ENCODE measurements at places on chromosomes 16 and 17. TPM values are rescaled to one million over a fixed set of nuclear protein-coding genes. Genes with fewer than 3 reads are reported as not detected.

DNA sequence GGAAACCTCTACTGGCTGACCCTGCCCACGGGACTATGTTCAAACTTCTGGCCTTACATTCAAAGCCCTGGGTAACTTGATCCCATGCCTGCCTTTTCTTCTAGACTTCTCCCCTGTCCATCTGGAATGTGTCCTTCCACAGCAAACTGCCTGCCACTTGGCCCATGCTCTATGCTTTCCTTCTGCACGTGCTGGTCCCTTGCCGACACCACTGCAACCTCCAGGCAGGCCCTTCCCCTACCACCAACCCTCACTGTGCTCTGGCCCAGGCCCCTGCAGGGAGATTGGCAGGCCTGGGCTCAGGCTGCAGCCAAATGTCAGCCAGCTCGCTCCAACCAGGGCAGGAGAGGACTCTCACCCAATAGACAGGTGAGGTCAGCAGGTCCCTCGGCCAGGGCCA lies 11.0 kb downstream of the HSD11B2 start:
- DNase-seq, result no peak

The SOST gene
- 2.4 TPM for total RNA-seq

DNA sequence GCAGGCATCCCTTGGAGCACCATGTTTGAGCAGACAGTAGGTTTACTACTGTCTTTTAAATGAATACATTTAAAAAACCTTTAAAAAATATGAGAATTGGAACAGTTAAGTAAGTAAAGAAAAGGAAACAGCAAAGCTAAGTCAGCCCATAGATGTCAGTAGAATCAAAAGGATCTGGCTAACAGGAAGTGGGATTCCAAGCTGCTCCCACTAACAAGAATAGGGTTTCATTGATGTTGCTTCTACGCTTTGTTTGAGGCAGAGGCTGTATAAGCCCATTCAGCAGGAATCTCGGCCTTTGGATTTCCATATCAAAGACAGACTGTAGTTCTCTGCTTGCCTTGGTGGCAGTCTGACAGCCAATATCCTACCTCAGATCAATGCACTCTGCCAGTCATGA lies 122.9 kb upstream of the ELAC2 start:
- DNase-seq, result no peak

DNA sequence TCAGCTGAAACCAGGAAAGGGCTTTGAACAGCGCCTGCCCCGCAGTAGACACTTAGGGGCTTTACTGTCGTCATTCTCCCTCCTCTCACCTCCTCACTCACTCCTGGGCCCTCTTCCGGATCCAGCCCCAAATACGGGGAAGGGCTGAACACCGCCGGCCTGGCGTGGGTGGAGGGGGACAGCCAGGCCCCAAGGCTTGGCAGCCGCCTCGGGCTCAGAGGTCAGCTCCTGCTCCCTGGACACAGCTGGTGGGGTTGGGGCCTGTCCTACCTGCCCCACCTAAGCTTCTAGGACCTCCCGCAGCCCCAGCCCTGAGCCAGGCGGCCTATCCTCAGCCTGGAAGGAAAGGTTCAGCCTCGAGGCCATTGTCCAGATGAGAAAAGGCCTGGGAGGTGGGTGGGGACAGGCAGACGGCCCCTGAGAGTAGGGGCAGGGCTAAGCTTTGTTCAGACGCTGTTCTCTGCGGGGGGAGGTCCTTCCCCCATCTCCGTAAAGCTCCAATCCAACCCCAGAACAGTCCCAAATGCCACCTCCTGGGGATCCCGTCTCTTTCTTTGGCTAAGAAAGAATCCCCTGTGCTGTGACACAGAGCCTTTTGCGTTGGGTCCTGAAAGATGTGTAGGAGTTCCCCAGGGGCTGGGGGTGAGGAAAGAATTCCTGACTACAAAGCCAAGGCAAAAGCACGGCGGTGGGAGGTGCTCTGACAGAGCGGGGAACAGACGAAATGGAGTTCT lies 881 bp upstream of the LLGL1 start:
- no peak for DNase-seq

- DNase-seq, result no peak
These were observed 9.6 kb downstream of the ACE start for GRCh38 chr17:63486317-63487013.

The WFIKKN1 gene
- not detected for total RNA-seq

DNA sequence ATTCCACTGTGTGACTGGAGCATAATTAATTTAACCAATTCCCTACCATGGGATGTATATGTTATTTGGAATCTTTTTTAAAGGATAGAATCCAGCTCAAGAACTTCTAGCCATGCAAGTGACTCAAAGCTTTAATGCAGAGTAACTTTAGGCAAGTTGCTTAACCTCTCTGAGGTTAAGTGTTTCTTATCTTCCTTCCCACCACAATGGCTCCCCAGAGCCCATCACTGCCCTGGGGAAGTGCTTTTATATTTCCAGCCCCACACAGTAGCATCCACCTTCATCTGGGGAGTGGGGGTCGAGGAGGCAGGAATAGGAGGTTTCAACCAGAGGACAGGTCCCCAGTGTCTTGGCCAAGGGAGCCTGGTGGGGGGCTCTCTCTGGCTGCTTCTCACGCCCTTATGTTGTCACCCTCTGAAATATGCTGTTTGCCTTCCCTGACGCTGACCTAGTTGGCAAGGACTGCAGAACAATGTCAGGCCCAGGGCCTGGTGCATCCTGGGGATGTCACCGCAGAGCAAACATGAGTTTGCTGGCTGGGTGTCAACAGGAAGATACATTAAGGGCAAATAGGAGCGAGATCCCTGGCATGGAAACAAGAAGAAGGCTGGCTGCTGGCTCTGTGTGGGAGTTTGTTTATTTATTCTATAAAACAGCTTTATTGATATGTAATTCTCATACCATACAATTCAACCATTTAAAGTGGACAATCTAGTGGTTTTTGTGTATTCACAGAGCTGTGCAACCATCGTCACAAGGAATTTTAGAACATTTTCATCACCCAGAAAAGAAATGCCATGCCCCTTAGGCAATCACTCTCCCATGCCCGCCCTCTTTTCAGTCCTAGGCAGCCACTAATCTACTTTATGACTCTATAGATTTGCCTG lies 46.6 kb upstream of the WSB1 start:
- DNase-seq, result peak; percentile 50

GRCh38 chr16:71927787-71928186 lies 32.5 kb downstream of the IST1 start:
- no peak for DNase-seq

GRCh38 chr17:35089586-35090296 lies 26.2 kb upstream of the RFFL start:
- DNase-seq, result peak; percentile 76

DNA sequence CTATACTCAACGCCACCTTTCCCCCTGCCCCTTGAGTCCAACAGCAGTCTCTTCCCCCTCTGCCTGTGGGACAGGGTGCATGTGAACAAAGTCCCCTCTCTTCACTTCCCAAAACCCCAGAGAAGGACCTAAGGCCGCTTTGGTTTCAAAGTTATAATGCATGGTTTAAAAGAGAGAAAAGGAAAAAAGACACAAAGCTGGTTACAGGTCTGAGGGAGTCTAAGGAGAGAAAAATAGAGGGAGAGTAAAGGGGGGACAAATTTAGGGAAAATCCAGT lies 1.1 kb upstream of the GABARAP start:
- DNase-seq, result no peak
